Tibial artery (tissue), 4 donors: ENCODE measurements at places on chromosomes 3 and 15.
A peak's percentile ranks its signal among the peaks of the same experiment; 100 is the strongest.

- no peak for DNase-seq
Measured at GRCh38 chr3:148932972-148933371, 58.4 kb upstream of the GYG1 start.

- DNase-seq = no peak
Measured at GRCh38 chr15:64461721-64462162, 1.4 kb downstream of the ZNF609 start.

- no peak for DNase-seq
Measured at GRCh38 chr3:98984024-98984423, 82.5 kb upstream of the DCBLD2 start.

- no peak for DNase-seq
Measured at GRCh38 chr3:185887066-185887465, 50.7 kb downstream of the TRA2B start.

- peak; percentile 39 for DNase-seq
Measured at GRCh38 chr15:83835479-83835878, 181.6 kb downstream of the ADAMTSL3 start.

DNA sequence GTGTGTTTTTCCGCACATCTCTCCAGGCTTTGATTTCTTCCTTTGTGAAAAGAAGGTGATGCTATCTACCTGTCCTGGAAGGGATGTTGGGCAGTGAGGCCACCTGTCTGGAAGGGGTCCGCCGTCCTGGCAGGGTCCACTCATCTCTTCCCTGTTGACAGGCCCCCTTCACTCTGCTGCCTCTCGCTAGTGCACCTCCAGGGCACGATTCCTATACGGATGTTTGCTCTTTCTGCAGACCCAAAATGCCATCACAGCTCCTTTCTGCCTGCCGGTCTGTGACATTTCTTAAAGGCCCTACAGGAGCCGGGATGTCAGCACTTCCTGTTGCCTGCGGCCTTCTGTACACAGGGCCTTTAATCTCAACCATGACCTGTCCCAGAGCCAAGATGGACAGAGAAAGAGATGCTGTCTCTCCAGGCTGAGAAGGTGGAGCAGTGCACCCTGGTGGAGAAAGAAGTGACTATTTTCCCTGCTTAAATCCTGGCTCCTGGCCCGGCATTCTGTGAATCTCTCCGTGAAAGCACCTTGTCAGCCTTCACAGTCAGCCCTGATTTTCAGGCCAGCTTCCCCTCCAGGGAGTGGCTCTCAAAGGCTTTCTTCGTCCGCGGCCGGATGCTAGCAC is 7.4 kb downstream of the FAM3D start:
- DNase-seq = peak; percentile 48

GRCh38 chr15:90570643-90571042 is 40.9 kb downstream of the CRTC3 start:
- DNase-seq = no peak

- DNase-seq = peak; percentile 72
Measured at GRCh38 chr3:108090049-108090700, 656 bp downstream of the CD47 start.

DNA sequence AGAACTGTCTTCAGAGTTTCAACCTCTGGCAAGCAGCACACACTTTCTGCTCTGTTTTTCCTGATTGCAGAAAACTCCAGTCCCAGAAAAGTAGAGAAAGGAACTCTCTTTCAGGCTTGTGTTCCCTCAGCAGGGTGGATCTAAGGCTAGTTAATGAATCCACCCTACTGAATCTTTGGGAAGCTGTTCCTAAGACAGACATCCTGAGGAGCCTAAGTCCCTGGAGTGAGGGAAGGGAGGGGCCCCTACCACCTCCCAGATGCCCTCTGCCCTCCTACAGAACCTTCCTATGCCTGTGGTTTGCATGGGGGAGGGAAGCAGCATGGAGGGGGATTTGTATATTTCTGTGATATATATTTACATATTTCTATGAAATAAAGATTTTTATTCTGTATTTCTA is 124.4 kb downstream of the ANO10 start:
- no peak for DNase-seq

DNA sequence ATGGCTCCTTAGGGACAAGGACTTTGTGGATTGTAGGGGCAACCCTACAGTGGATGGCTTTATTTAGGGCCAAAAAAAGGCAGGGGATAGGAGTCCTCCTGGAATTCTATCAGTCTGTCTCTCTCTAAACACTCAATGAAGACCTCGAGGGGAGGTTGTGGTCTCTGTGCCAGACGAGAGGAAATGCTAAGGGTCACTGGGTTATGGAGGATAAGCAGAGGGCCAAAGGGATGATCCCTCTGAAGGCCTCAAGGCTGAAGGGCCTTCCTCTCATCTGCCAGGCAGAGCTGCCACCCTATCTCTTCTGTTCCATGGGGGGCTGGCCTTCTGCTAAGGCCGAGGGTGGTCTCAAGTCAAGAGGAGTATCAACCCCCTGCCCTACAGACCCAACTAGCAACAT is 27.0 kb downstream of the PLXNB1 start:
- no peak for DNase-seq

GRCh38 chr3:196789885-196790359 is 50.3 kb downstream of the PAK2 start:
- no peak for DNase-seq

GRCh38 chr15:34496207-34496995 is 58.8 kb upstream of the GOLGA8A start:
- peak; percentile 53 for DNase-seq

GRCh38 chr3:14689247-14689980 is 14.5 kb downstream of the C3orf20 start:
- DNase-seq = no peak

DNA sequence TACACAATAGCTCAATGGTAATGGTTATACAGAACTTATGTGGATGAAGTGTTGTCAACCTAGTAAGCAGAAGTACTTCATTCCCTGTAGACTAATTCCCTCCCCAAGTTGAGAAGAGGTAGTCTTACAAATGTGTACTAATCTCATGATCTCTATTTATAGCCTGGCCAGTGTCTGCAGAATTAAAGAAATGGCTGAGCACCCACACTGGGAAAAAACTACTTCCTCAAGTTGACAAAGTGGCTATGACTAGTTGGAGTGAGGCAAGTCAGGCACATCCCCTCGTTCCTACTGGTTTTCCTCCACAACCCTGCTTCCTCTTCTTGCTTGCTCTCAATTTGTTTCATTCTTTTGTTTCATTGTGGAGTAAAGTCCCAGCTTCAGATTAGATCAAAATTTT is 566.7 kb upstream of the ZNF717 start:
- no peak for DNase-seq

DNA sequence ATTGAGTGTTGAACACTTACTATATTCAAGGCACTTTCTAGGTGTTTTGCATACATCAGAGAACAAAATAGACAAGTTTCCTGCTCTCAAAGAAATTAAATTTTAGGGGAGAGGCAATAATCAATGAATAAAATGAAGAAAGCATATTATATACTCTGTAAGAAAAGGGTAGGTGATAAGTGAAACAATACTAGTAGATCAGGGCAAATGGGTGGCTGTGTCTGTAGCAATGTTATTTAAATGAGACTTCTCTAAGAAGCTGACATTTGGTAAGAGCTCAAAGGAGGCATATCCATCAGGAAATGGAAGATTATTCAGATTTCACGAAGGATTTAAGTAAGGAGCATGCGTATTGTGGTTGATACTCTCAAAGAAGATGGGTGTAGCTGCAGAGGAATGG is 1291.6 kb downstream of the NSUN3 start:
- no peak for DNase-seq

DNA sequence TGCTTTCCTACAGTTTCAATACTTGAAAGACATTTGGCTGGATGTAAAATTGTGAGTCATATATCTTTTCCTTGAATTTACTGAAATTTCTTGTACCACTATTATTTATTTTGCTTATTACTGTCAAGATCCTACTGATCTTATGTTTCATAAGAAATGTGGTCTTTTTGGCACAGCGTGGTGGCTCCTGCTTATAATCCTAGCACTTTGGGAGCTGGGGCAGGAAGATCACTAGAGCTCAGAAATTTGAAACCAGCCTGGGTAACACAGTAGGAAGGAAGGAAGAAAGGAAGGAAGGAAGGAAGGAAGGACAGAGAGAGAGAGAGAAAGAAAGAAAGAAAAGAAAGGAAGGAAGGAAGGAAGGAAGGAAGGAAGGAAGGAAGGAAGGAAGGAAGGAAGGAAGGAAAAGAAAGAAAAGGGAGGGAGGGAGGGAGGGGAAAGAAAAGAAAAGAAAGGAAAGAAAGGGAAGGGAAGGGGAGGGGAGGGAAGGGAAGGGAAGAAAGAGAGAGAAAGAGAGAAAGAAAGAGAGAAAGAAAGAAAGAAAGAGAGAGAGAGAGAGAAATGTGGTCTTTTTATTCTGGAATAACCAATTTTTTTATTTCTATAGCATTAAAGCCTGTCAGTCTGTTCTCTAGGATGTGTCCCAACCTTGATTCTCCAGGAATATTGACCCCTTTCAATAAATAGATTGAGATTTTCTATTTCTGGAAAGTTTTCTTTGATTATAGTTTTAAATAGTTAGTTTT is 572.0 kb upstream of the TGFBR2 start:
- DNase-seq = no peak

DNA sequence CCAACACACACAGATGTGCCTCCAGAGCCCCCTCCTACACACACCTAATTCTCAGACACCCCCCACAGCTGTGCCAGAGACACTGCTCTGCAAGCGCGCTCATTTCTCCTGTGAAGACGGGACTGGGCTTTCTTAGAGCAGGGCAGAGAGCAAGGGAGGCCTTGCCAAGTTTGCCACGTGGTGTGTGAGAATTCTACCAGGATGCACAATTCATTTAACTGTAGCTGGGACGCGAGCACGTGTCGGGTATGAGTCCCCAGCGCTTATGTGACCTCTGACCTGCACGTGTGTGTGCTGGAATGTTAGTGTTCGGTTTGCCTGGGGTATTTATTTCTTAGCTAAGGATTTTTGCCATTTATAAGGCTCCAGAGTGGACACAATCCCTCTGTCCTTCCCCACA is 37.0 kb downstream of the FEM1B start:
- peak; percentile 66 for DNase-seq

GRCh38 chr15:79296583-79296982 is 14.1 kb downstream of the ANKRD34C start:
- DNase-seq = no peak

GRCh38 chr15:88016406-88016805 is 240.1 kb downstream of the NTRK3 start:
- no peak for DNase-seq

DNA sequence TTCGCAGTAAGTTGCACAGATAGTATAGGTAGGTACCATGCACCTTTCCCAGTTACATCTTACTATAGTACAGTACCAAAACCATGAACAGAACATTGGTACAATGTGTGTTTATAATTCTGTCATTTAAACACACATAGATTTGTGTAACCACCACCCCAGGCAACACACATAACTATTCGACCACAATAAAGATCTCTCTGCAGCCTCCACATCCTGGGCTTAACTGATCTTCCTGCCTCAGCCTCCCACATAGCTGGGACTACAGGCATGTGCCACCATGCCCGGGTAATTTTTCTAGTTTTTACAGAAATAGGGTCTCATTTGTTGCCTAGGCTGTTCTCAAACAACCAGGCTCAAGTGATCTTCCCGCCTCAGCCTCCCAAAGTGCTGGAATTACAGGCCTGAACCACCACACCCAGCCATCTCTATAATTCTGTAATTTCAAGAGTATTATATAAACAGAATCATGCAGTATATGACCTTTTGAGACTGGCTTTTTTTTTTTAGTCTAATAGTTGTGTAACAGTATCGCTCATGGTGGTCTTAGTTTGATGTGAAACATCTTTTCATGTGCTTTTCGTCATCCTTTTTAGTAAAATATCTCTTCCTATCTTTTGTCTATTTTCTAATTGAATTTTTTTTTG is 13.3 kb upstream of the TMF1 start:
- no peak for DNase-seq

GRCh38 chr3:40079847-40080240 is 229.7 kb upstream of the EIF1B start:
- no peak for DNase-seq

DNA sequence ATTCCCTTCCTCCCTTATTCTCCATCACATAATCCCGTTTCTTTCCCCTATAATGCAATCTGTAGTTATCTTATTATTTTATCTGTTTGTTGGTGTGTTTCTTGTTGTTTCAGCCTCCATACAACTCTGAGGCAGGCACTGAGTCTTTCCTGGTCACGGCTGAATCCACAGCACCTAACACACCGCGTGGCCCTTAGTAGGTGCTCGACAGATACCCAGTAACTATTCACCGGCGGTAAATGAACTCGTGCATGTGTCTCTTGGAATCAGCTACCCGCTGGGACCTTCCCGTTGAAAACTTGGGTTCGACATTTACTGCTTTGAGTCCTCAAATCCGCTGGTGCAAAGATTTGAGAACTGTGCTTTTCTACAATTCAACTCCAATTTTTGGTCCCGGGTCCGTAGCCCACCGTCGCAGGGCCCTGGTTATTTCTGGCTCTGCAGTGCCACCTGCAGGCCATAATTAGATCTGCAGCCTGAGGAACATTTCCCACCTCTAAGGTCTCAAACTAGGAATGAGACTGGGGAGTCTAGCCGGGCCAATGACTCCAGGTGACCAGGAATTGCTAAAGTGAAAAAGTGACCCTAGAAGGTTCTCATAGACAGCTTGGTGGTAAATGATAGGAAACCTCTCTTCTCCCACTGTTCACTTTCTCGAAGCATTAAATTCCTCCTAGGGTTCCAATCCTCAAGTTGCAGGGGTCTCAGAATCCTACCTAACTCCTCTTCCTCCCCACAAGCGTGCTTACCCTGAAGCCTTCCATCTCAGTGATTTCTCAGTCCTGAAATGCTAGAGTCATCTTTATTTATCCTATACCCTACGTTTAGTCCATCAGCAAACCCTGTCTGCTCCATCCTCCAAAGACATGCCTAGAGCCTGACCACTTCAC is 40.0 kb upstream of the TRH start:
- no peak for DNase-seq

- no peak for DNase-seq
Measured at GRCh38 chr3:122497425-122497824, 17.3 kb downstream of the KPNA1 start.

DNA sequence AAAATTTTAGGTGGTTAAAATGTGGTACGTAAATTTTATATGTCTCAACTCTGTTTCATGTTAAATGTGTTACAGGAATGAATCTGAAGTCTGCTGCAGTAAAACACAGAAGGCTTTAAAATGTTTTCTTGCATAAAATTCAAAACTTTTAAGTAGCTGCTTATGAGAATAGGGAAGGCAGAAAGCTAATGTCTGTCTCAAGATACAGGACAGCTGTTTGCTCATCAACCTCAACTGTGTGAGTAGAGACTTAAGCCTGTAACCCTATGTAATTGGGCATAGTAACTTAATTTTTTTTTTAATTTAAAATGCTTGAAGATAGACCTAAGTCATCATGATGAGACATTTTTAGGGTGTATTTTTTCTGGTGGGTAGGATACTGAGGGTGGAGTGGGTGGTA is 38.9 kb downstream of the ZFAND6 start:
- no peak for DNase-seq

GRCh38 chr15:90033448-90033847 is 32.3 kb downstream of the ZNF710 start:
- DNase-seq = peak; percentile 12

- DNase-seq = no peak
Measured at GRCh38 chr15:24899367-24899766, 55.4 kb upstream of the SNRPN start.

DNA sequence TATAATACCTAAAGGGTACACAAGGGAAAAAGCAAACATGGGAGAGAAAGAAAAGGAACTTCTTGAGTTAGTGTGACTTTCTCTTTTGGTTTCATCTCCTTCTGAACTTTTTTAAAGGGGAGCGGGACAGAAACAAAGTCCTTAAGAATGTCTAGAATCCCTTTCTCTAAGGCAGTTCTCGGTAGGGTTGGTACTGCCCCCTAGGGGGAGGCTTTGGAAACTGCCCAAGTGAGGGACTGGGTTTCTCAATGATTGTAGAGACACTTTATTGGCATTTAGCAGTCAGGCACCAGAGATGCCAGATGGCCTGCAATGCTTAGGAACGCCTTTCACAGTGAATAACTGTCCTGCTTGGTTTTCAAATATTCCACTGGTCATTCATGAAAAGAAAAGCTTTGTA is 172.7 kb downstream of the WDR72 start:
- no peak for DNase-seq
